Naive thymus-derived CD4-positive, alpha-beta T cell (primary cell): ENCODE measurements at places on chromosomes 3 and 15.

- no peak overlapping the region for H3K4me3 ChIP-seq
- no peak for DNase-seq
- H3K4me1 ChIP-seq = no peaks in the 10 kb centered on the region
- no peak overlapping the region for H3K27ac ChIP-seq
Observed at GRCh38 chr3:52205727-52206372, 7.9 kb downstream of the ALAS1 start.

- H3K4me1 ChIP-seq = no peaks in the 10 kb centered on the region
- no peaks in the 10 kb centered on the region for H3K27me3 ChIP-seq
- no peak overlapping the region for H3K27ac ChIP-seq
- DNase-seq = no peak
- H3K4me3 ChIP-seq = no peak overlapping the region
Observed at GRCh38 chr3:12184541-12184940, 25.8 kb upstream of the TIMP4 start.

DNA sequence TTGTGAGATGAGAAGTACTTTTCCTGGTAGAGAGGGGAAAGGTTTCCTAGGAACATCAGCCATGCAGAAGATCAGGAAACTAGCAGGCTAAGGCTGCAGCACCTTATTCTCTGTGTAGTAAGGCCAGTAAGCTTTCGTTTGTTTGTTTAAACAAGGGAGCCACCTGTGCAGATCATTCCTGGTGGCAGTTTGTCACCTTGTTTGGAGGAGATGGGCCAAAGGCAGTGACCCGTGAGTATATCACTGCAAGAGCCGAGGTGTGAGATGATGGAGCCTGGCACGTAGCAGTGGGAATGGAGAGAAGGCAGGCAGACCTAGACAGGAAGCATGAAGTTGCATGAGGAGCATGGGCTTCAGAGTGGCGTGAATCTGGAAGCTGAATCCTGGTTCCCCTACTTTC, 19.6 kb downstream of the ATG7 start:
- H3K36me3 ChIP-seq = peaks cover 4% of the 10 kb centered on the region
- H3K27me3 ChIP-seq = no peaks in the 10 kb centered on the region
- peak overlapping the region; percentile 12 for H3K4me3 ChIP-seq
- DNase-seq = no peak
- peaks cover 19% of the 10 kb centered on the region for H3K4me1 ChIP-seq

- DNase-seq = no peak
- peaks cover 42% of the 10 kb centered on the region for H3K4me1 ChIP-seq
- no peaks in the 10 kb centered on the region for H3K36me3 ChIP-seq
- H3K4me3 ChIP-seq = no peak overlapping the region
- no peaks in the 10 kb centered on the region for H3K27me3 ChIP-seq
- H3K27ac ChIP-seq = no peak overlapping the region
Observed at GRCh38 chr3:114329823-114330222, 36.0 kb downstream of the TIGIT start.

DNA sequence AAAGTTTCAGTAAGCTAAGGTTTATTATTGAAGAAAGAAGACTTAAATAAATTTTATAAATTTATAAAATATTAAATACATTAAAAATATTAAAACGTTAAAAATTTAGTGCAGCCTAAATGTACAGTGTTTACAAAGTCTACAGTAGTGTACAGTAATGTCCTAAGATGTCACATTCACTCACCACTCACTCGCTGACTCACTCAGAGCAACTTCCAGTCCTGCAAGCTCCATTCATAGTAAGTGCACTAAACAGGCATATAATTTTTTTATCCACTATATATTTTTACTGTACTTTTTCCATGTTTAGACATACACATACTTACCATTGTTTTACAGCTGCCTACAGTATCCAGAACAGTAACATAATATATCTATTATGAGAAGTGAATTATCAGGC, 51.5 kb downstream of the TJP1 start:
- no peak overlapping the region for H3K27ac ChIP-seq
- no peaks in the 10 kb centered on the region for H3K36me3 ChIP-seq
- no peaks in the 10 kb centered on the region for H3K27me3 ChIP-seq
- no peaks in the 10 kb centered on the region for H3K4me1 ChIP-seq
- H3K4me3 ChIP-seq = no peak overlapping the region

- H3K27ac ChIP-seq = peak overlapping the region; percentile 91
- peaks cover 31% of the 10 kb centered on the region for H3K4me1 ChIP-seq
- DNase-seq = peak; percentile 29
- peak overlapping the region; percentile 72 for H3K4me3 ChIP-seq
- no peaks in the 10 kb centered on the region for H3K36me3 ChIP-seq
Observed at GRCh38 chr15:100602823-100603393, 519 bp downstream of the ASB7 start.

- no peak overlapping the region for H3K27ac ChIP-seq
- H3K36me3 ChIP-seq = no peaks in the 10 kb centered on the region
- H3K4me3 ChIP-seq = no peak overlapping the region
- DNase-seq = peak; percentile 68
Observed at GRCh38 chr3:48507256-48508061, 3.5 kb upstream of the SHISA5 start.

DNA sequence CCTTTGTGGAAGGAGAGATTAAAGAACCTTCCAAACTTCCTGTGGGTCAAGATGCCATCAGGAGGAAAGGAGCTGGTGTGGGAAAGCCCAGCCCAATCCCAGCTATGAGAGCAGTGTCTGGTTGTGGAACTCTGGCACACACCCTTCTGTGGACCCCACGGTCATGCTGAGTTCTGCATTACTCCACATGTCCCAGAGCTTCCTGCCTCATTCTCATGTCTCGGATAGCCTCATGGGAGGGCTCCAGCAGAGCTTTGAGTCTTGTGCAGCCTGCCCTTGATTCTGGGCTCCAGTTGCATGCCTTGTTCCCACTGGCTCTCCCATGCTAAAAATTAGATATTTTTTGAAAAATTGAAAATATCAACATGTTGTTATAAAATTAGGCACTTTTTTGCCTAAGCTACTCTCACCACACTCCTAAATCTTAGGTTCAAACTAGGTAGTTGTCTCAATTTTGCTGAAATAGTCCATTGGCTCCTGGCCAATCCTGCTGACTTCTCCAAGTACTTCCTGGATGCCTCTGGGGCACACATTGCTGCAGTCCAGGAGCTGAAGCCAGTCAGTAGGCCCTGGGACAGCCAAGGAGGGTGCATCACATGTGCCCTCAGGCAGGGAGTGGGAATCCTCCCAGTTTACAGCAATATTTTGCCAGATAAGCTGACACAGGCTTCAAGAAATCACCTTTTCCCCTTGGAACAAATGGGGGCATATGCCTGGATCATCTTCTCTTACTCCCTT, 144.3 kb downstream of the EEFSEC start:
- no peak for DNase-seq
- no peak overlapping the region for H3K27ac ChIP-seq
- H3K27me3 ChIP-seq = no peaks in the 10 kb centered on the region
- H3K4me3 ChIP-seq = no peak overlapping the region
- H3K36me3 ChIP-seq = no peaks in the 10 kb centered on the region
- H3K4me1 ChIP-seq = peaks cover 16% of the 10 kb centered on the region

DNA sequence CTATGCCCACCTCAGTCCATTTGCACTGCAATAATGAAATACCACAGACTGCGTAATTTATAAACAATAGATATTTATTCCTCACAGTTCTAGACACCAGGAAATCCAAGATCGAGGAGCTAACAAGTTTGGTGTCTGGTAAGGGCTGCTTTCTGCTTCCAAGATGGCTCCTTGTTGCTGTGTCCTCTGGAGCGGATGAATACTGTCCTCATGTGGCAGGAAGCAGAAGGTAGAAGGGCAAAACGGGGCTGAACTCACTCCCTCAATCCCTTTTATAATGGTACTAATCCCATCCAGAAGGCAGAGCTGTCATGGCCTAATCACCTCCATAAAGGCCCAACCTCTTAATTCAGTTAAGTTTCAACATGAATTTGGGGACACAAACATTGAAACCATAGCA, 75.3 kb downstream of the P2RY1 start:
- no peaks in the 10 kb centered on the region for H3K4me1 ChIP-seq
- no peak for DNase-seq
- no peak overlapping the region for H3K27ac ChIP-seq
- no peaks in the 10 kb centered on the region for H3K27me3 ChIP-seq
- no peaks in the 10 kb centered on the region for H3K36me3 ChIP-seq

DNA sequence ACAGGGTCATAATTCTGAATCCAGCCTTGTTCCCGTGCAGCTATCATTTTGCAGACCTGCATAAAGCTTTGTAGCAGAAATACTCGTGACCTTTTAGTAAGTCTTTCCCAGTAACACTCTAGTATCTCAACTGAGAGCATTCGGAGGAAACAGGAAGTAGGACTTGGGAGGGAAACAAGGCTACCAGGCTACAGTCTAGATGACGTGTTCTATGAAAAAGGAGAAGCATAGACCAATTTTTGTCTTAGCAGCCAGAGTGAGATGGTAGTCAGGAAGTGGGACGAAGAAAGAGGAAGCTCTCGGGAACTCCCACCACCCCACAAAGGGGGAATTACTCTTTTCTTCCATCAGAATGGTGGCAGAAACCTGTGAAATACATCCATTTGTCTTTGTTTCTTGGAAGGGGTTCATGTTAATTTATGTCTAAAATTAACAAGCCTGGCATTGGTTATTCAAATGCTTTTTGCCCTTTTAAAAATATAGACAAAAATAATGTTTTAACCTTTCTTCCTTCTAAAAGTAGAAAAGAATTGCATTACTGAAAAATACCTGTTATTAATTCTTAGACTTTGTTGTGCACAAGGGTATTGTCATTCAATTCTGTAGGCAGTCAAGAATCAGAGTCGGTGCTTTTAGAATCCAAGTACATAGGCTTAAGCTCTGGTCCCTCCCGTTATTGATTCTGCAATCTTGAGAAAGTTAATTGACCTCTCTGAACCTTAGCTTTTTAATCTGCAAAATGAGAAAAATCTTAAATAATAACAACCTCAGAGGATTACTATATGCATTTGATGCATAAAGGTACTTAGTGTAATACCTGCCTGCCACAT, 1.6 kb upstream of the SUCNR1 start:
- H3K27ac ChIP-seq = no peak overlapping the region
- H3K36me3 ChIP-seq = no peaks in the 10 kb centered on the region
- no peak for DNase-seq
- H3K4me1 ChIP-seq = no peaks in the 10 kb centered on the region
- H3K27me3 ChIP-seq = no peaks in the 10 kb centered on the region

DNA sequence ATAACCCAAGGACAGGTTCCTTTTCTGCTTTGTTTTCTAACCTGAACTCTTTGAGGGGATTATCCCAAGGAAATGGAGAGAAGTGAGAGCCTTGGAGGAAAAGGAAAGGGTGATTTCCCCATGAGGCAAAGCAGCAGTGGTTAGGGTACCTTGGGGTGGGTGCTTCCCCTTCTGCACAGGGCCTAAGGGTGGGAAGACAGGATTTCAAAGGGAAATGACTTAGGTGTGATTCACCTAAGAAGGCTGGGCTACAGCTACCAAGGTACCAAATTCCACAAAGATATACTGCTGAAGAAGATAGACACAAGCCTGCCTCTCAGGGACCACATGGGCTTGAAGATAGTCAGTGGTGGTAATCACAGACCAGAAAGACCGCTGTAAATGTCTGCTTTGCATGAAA, 325.3 kb upstream of the DPH6 start:
- H3K36me3 ChIP-seq = no peaks in the 10 kb centered on the region
- H3K27me3 ChIP-seq = no peaks in the 10 kb centered on the region
- no peaks in the 10 kb centered on the region for H3K4me1 ChIP-seq
- no peak for DNase-seq
- no peak overlapping the region for H3K4me3 ChIP-seq

GRCh38 chr15:40097968-40098476, 10.7 kb downstream of the BMF start:
- H3K27ac ChIP-seq = no peak overlapping the region
- no peaks in the 10 kb centered on the region for H3K36me3 ChIP-seq
- no peak overlapping the region for H3K4me3 ChIP-seq
- DNase-seq = no peak

DNA sequence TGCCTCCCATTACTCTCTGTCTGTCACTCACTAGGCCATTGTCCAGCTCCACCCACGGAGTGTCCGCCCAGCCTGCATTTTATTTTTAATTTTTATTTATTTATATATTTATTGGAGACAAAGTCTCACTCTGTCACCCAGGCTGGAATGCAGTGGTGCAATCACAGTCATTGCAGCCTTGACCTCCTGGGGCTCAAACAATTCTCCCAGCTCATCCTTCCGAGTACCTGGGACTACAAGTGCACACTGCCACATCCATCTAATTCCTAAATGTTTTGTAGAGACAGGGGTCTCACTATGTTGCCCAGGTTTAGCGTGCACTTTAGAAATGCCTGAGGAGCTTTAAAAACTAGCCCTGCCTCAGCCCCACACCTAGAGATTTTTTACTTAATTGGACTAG, 141.5 kb downstream of the LIPC start:
- no peak for DNase-seq
- no peak overlapping the region for H3K27ac ChIP-seq
- no peaks in the 10 kb centered on the region for H3K36me3 ChIP-seq
- no peaks in the 10 kb centered on the region for H3K4me1 ChIP-seq
- H3K27me3 ChIP-seq = no peaks in the 10 kb centered on the region

DNA sequence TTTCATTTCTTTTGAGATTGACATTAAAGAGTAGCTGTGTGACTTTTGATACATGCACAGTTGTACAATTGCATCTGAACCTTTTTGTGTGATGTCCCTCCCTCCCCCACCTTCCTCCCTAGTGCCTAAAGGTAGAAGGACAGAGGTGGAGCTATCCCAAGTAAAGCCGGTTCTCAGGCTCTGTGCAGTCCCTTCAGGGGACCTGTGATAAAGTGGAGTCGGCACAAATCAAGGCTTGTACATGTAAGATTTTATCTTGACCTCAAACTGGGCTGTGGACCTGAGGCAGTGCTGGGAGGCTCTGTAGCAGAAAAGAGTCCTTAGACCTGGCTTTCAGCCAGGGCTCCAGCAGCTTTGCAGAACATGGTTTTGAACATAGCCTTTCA, 55.5 kb upstream of the CMTM7 start:
- no peak for DNase-seq
- H3K4me1 ChIP-seq = no peaks in the 10 kb centered on the region
- no peaks in the 10 kb centered on the region for H3K27me3 ChIP-seq
- no peaks in the 10 kb centered on the region for H3K36me3 ChIP-seq
- H3K4me3 ChIP-seq = no peak overlapping the region

DNA sequence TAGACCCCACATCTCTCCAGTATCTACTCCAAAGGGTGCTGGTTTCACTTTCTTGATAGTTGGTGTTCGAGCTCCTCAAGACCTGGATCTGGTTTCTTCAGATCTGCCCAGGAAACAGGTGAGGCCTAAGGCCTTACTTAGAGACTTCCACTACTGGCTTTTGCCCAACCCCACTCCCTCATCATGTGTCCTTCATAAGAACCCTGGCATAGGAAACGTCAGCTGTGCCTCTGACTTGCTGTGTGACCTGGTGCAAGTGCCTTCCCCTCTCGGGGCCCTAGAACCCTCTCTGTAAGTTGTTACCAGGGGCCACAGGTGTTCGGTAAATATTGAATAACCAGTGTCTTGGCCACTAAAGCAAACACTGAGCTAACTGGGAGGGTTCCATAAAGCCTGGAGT, 3.9 kb downstream of the OXTR start:
- H3K27me3 ChIP-seq = no peaks in the 10 kb centered on the region
- no peak overlapping the region for H3K27ac ChIP-seq
- no peak for DNase-seq
- peaks cover 6% of the 10 kb centered on the region for H3K4me1 ChIP-seq
- H3K36me3 ChIP-seq = no peaks in the 10 kb centered on the region
- no peak overlapping the region for H3K4me3 ChIP-seq

DNA sequence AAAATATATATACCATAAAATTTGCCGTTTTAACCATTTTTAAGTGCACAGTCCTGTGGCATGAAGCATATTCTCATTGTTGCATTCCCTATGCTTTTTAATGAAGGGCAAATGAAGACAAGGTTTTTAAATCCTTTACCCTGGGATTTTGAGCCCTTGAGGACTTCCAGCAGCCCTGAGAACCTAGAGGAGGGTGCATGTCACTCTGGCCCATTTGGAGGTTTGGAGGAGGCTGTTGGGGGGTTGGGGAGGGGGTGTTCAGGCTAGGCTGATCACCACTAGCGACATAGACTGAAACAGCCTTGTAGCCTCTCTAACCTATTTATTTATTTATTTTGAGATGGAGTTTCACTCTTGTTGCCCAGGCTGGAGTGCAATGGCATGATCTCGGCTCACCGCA, 86.0 kb downstream of the SMAD6 start:
- H3K4me1 ChIP-seq = no peaks in the 10 kb centered on the region
